ENCODE measurements at places on chromosomes 1 and 21.

- DNase-seq = no peak
Observed at GRCh38 chr1:32184650-32185049, 5.2 kb downstream of the TXLNA start.

DNA sequence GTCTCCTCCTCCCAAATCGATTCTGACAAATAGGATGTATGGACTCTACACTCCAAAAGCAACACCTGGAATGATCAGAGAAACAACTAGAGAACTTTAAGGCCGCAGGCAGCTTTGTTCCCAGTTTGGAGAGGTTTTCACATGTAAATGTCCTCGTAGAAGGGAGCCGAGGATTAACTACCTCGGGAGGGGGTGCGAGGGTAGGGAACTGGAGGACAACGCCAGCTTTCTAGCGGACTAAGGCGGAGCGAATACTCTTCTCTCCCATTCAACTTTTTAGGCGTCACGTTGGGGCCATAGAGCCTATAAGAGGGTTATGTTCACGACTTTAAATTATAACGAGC is 1.2 kb downstream of the SCAF4 start:
- no peak for DNase-seq

DNA sequence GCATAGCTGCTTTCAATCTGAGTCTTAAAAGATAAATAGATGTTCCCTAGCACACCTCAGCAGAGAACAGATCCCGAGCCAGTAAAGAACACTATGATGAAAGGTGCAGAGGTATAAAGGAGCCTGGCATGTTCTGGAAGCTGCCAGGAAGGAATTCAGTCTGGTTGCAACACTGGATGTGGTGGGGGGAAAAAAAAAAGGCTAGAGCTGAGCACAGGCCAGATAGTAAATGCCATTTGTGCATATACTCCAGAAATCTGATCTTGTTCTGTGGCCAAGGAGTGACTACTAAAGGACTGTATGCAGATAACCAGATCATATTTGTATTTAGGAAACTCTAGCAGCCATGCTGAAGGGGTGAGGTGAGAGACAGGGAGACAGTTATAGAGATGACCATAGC is 240.3 kb downstream of the VAV3 start:
- DNase-seq = peak; percentile 39

- no peak for DNase-seq
Observed at GRCh38 chr1:245464290-245464689, 309.5 kb downstream of the KIF26B start.

DNA sequence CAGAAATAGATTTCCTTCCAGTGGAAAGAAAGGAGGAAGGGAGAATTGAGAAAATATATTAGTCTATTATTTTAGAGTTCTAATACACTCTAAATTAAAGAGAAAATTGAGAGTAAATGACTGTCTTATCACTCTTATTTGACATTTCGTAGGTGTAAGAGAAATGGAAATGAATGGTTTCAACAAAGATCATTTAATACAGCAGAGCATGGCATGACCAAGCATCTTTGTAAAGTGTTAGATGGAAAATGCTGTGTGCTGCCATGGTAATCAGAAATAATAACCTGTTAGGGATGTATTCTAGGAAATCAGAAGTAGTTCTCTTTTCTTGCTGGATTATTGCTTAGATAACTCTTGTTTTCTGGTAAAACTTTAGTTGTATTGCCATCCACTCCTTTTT is 90.9 kb downstream of the GIPC2 start:
- DNase-seq = no peak

GRCh38 chr1:41333146-41333784 is 28.0 kb upstream of the FOXO6 start:
- peak; percentile 67 for DNase-seq

- no peak for DNase-seq
Observed at GRCh38 chr1:61087571-61087970, 5.2 kb downstream of the NFIA start.

GRCh38 chr1:198534548-198535418 is 5.7 kb downstream of the ATP6V1G3 start:
- no peak for DNase-seq

GRCh38 chr21:42513985-42514882 is 582 bp downstream of the SLC37A1 start:
- no peak for DNase-seq

- DNase-seq = no peak
Observed at GRCh38 chr1:143694085-143694484, 277.7 kb downstream of the FAM72C start.

DNA sequence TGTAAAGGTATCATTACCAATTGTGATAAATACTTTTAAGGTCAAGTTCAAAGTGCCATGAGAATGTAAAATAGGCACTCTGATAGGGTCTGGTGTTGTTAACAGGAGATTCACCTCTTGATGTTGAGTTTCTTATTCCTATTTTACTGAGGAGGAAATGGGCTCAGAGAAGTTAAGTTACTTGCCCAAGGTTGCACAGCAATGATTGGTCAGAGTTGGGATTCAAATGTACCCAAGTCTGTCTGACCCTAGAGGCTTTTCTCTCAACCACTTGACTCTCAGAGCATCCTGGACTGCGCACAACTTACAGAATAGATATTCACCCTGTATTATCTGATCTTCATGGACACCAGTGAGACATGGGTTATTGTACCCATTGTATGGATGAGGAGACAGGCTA is 33.9 kb downstream of the SOX13 start:
- DNase-seq = no peak

DNA sequence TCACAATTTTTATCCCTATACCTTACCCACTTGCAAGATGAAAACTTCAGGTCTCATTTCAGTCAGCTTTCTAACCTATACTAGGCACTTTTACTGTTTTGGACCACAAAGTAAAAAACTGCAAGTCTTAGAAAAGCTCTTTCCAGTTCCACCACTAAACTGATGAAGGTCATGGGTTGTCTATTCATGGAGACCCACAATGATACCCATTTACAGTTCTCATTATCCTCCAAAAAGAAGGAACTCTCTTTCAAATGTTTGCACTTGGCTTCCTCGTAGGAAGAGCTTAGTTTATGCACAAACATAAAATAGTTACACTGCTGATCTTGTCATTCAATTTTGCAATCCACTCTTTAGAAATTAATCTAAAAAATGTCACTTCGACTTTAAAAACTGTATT is 9.3 kb downstream of the ZNF281 start:
- no peak for DNase-seq

DNA sequence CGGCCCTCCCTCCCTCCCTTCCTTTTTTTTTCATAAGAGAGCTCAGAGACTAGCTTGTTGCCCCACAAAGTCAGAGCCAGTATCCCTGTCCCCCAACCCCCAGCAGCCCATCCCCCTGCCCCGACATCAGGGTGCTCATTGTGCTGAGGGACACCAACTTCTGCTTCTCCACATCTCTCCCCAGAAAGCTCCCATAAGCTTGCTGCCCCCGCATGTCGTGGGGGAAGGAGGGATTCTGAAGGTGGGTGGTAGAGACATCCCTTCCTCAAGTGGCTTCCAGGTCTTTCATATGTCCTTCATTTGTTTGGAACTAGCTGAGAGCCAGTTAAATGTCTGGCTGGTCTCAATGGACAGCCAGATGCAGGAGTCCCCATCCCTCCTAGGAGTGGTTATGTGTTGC is 41.2 kb downstream of the RHBG start:
- DNase-seq = no peak

- no peak for DNase-seq
Observed at GRCh38 chr1:77824694-77825093, 45.2 kb downstream of the MIGA1 start.

DNA sequence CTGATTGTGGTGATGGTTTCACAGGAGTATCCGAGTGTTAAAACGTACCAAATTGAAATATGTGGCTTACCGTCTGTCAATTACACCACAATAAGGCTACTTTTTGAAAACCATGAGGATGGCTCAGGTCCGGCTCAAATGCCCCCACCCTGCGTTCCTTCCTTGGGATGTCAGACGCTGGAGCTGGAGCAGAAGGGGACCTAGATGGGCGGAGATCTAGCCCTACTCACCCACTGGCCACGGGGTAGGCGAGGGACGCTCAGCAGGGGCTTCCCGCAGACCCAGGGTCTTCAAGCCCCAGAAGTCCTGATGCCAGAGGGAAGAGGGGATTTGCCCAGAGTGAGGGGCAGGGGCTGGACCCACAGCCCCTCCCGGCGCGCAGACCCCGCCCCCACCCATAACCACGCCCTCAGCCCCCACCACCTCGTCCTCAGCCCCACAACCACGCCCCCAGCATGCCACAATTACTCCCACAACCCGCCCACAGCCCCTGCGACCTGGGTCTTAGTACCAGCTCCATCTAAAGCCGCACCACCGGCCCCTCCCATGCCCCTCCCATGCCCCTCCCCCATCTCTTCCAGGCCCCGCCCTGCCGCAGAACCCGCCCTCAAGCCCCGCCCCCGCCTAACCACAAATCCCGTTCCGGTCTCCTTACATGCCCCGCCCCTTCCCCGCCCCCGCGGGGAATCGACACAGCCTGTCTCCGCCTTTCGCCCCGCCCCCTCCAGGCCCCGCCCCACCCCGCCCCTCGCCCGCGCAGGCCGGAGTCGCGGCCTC is at the start of gene LRRC3:
Gene LRRC3, plus strand, starts transcription at position 764 of the 777 bp plus-strand sequence. CDS start 1,135 bp downstream, outside the sequence.
- DNase-seq = peak; percentile 83

DNA sequence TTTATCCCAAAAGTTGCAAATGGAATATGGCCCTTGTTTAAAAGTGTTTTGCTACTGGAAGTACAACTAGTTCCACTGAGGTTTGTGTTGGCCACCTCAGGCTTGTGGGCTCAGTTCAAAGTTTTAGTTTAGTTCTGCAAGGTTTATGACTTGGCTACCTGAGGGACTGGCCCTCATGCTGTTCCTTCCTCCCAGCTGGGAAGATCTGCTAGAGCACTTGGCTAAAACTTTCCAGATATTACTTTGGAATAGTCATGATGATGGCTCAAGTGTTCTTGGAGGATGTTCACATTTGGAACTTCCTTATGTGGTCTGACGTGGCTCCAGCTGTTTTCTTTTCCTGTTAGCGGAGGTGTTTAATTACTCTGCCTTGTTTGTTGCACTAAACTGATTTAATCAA is 110.2 kb upstream of the IVNS1ABP start:
- DNase-seq = no peak

GRCh38 chr1:184283999-184284398 is 102.8 kb upstream of the C1orf21 start:
- peak; percentile 63 for DNase-seq

GRCh38 chr1:164720440-164721227 is 161.7 kb downstream of the PBX1 start:
- no peak for DNase-seq

DNA sequence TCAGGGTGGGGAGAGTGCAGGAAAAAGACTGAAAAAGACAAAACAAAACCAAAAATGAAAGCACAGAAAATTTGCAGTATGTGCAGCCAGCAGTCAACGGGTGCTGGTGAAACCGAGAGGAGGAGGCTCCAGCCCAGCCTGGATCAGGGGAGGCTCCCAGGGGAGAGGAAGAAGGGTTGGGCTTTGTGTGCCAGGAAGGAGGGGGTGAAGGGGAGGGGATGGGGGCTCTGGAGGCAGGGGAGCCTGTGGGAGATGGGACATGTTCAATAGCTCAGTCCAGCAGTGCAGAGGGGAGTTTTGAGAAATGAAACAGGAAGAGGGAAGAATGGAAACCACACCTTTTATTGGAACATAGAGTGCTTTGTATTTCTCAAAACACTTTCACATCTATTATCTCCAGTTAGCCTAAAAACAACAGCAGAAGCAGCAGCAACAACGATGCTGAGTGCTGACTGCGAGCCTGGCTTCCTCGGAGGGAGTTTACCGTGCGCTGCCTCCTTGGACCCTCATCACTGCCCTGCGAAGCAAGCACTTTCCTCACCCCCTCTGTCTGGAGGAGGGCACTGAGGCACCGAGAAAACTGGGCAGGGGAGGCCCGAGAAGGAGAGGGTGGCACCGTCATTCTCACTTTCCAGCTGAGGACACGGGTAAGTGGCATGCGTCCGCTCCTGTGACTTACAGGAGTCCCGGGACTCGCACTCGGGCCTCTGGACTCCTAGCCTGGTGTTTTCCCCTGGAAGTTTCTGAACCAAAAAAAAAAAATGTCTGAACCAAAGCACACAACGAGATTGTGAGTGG is 62.9 kb downstream of the MDM4 start:
- no peak for DNase-seq

DNA sequence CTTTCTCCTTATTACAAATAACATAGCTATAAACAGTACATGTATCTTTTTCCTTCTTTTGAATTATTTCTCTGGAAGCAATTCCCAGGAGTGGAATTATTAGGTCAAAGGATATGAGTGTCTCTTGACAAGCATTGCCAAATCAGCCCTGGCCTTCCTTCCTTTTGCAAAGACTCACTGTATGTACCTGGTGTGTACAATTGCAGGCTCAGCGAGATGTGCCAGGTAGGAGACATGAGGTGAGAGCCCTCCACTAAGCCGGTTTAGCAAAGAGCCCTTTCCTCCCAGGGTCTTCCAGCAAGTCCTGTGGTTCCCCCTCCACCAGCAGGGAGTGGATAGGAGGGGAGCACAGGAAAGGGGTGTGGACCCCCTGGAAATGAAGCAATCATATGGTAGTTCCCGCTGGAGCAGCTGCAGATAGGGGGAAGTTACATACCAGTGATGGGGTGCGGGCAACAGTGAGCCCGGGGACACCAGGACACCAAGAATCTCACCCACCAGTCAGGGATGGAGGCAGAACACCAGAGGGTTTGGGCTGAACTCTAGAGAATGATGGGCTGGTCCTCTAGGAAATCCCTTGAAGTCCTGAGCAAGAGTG is 18.3 kb downstream of the RCSD1 start:
- DNase-seq = no peak

- DNase-seq = no peak
Observed at GRCh38 chr1:7488475-7488842, 282.6 kb upstream of the VAMP3 start.

DNA sequence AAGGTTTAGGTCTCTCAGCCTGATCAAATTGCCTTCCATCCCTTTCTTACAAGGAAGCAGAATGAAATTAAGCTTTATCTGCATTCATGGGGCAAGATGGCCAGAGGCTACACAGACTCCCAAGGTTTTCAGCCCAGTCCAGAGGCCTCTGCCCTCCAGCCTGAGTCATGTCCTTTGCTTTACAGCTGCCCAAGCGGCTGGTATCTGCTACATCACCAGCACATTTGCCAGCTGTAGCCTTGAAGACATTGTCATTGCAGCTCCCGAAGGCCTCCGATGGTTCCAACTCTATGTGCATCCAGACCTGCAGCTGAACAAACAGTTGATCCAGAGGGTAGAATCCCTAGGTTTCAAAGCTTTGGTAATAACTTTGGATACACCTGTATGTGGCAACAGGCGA is 16.0 kb downstream of the HAO2 start:
- DNase-seq = no peak

DNA sequence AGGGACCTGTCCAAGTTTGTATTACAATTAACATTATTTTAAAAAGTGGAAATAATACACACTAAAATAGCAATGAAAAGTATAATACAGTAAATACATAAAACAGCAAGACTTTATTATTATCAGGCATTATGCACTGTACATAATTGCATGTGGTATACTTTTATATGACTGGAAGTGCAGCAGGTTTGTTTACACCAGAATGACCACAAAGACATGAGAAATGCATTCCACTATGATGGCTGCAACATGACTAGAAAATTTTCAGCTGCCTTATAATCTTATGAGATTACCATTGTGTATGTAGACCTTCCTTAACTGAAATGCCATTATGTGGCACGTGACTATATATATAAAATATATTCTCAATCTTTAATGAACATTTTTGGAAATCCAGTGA is 1699.6 kb downstream of the KCNT2 start:
- peak; percentile 52 for DNase-seq

GRCh38 chr1:194056169-194056568 is 869.8 kb upstream of the B3GALT2 start:
- no peak for DNase-seq

GRCh38 chr1:174344162-174344561 is 103.6 kb upstream of the GPR52 start:
- no peak for DNase-seq

Data from fibroblast of skin of right quadriceps (primary cell).